Stimulated activated CD8-positive, alpha-beta memory T cell treated with anti-CD3 and anti-CD28 coated beads, Interleukin-7, amount 100 ng/mL, for 1 hour (primary cell): ENCODE measurements at places on chromosomes 5 and 9.

GRCh38 chr5:159645179-159645846, 271.0 kb upstream of the ADRA1B start:
- DNase-seq: no peak

GRCh38 chr9:90943341-90943740, 141.7 kb downstream of the SYK start:
- no peak for DNase-seq

- DNase-seq: no peak
Measured at GRCh38 chr9:4680173-4680525, 780 bp downstream of the CDC37L1 start.

DNA sequence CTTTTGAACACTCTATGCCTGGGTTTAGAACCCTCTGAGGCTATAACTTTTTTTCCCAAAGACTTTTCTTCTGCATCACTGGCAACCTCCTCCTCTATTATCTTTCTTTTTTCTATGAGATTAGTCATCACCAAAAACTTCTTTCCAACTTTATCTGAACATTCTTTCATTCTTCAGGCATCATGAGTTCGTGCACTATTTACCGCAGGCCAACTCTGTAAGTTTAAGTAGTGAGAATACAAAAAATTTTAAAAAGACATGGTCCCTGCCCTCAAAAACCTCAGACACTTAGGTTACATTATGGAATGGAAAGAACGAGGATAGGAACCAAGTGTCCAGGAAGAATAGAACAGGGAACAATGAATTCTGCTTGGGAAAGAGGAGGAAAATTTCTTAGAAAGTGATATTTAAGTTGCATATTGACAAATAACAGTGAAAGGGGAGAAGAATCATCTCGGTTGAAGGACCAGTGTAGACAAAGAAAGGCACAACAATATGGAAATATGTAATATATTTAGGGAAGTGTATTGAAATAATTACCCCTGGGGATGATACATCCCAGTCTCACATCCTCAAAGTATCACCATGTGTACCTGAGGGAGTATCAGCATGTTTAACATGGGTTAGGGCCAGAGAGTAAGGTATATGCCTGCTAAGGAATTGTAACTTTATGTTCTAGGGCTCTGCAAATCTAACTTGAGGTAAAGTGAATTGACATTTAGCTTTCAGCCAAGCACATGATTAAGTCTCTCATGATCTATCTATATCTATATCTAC, 196.5 kb upstream of the NREP start:
- DNase-seq: no peak

- no peak for DNase-seq
Measured at GRCh38 chr5:17238521-17239041, 21.1 kb downstream of the BASP1 start.

DNA sequence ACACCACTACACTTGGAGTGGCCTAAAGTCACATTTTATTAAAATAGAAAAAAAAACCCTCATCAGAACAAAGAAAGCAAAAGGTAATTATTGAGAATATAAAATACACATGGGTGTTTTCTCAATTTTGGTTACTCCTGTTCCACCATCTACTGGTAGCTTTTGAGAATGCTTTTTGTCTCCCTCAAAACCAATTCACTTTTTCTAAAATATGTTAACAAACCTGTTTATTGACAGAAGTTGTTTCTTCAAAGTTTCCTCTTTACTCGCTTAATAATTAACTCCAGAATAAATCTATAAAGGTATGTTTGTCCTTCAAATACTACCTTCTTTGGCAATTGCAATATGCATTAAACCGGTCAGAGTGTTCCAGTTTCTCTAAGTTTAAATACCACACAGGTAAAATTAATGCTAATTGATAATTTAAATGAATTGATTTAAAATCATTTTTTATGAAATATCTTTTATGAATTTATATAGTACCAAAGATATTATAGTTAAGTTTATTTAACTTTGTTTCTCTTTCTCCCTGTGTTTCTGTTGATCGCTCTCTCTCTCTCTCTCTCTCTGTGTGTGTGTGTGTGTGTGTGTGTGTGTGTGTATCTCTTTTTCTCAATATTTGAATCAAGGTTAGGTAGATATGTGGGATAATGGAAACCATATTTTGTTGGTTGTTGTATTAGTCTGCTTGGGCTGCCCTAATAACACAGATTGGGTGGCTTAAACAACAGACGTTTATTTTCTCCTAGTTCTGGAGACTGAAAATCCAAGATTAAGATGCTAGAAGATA, 487.4 kb downstream of the PRDM9 start:
- no peak for DNase-seq
